ENCODE measurements at places on chromosomes 7 and 10.

DNA sequence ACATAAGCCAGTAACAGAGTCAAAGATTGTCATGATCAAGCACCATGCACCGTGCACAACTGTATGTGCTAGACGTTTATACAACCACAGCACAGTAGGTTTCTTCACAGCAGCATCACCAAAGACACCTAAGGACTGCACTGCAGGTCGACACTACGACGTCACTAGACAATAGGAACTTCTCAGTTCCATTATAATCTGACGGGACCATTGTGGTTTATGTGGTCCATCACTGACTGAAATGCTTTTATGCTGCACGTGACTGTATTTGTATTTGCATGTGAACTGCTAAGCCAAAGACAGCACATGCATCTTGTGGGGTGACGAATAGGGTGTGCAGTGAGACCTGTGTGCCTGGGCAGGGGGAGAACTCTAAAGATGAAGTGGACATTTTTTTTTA, 164.9 kb downstream of the PARD3 start:
- no peak overlapping the region for H3K4me3 ChIP-seq
- H3K27ac ChIP-seq = no peak overlapping the region
- no peaks in the 10 kb centered on the region for H3K4me1 ChIP-seq
- H3K27me3 ChIP-seq = no peaks in the 10 kb centered on the region

GRCh38 chr10:91907914-91908336, 1.4 kb downstream of the FGFBP3 start:
- peak overlapping the region; percentile 74 for H3K27ac ChIP-seq
- no peaks in the 10 kb centered on the region for H3K4me1 ChIP-seq
- H3K4me3 ChIP-seq = peak overlapping the region; percentile 70
- no peaks in the 10 kb centered on the region for H3K36me3 ChIP-seq

DNA sequence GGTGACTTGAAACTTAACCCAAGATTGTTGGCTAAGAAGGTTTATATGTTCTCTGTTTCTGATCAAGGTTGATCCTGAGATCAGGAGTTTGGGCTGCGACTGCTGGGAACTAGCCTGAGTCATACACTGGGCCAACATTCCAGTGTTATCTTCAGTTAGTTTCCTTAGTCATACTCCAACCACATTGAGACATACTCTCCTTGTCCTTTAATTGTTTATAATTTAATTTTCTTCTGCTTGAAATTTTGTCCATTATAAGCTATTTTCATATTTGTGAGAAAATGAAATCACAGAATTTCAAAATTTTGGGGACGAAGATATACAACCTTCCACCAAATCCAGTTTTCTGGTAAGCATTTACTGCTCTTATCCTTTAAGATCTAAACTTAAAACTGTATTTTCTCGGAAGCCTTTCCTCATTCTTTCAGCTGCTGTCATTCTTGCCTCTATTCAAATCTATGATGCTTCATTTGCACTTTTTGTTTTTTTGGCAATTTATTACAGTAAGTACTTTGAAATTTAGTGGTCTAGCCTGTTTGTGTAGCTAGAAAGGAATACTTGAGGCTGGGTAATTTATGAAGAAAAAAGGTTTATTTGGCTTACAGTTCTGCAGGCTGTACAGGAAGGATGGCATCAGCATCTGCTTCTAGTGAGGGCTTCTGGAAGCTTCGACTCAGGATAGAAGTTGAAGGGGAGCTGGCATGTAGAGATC, 63.4 kb upstream of the POT1 start:
- no peak overlapping the region for H3K27ac ChIP-seq
- no peaks in the 10 kb centered on the region for H3K4me1 ChIP-seq
- no peak overlapping the region for H3K4me3 ChIP-seq
- no peaks in the 10 kb centered on the region for H3K36me3 ChIP-seq
- no peaks in the 10 kb centered on the region for H3K27me3 ChIP-seq

- no peak overlapping the region for H3K27ac ChIP-seq
- no peaks in the 10 kb centered on the region for H3K27me3 ChIP-seq
- no peak overlapping the region for H3K4me3 ChIP-seq
- no peaks in the 10 kb centered on the region for H3K36me3 ChIP-seq
- DNase-seq = no peak
Observed at GRCh38 chr10:117470733-117471132, 71.8 kb upstream of the EMX2 start.

GRCh38 chr7:40733578-40733977, 598.8 kb downstream of the SUGCT start:
- H3K27me3 ChIP-seq = no peaks in the 10 kb centered on the region
- no peaks in the 10 kb centered on the region for H3K4me1 ChIP-seq
- no peaks in the 10 kb centered on the region for H3K36me3 ChIP-seq
- no peak for DNase-seq
- no peak overlapping the region for H3K4me3 ChIP-seq

- H3K4me1 ChIP-seq = no peaks in the 10 kb centered on the region
- no peaks in the 10 kb centered on the region for H3K36me3 ChIP-seq
Observed at GRCh38 chr7:69889338-69889975, 291.2 kb downstream of the AUTS2 start.

- no peaks in the 10 kb centered on the region for H3K36me3 ChIP-seq
- H3K27ac ChIP-seq = no peak overlapping the region
- no peaks in the 10 kb centered on the region for H3K27me3 ChIP-seq
- peaks cover 10% of the 10 kb centered on the region for H3K4me1 ChIP-seq
Observed at GRCh38 chr7:1033546-1034145, 10.7 kb upstream of the GPR146 start.

GRCh38 chr10:111705021-111705420, 478.5 kb downstream of the GPAM start:
- H3K4me3 ChIP-seq = no peak overlapping the region
- H3K27me3 ChIP-seq = no peaks in the 10 kb centered on the region
- H3K27ac ChIP-seq = no peak overlapping the region
- no peaks in the 10 kb centered on the region for H3K4me1 ChIP-seq
- DNase-seq = no peak
- H3K36me3 ChIP-seq = no peaks in the 10 kb centered on the region

DNA sequence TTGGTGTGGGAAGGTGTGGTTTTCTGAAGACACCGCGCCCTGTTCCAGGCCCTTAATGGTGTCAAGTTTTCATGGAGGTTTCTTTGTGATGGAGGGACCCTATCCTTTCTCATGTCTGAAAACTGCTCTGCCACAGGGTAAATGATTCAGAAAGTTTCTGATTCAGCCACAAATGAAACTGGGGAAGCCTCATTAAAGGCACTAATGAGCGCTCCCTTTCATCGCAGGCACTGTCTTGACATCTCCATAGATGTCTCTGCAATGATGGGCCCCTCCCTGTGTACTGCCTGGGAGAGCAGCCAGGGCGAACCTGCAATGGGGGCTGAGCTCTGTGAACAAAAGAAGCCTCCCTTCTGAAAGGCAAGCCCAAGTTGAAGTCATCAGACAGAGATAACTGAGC, 355.3 kb downstream of the PRPF18 start:
- no peaks in the 10 kb centered on the region for H3K36me3 ChIP-seq
- no peaks in the 10 kb centered on the region for H3K4me1 ChIP-seq
- H3K4me3 ChIP-seq = no peak overlapping the region
- DNase-seq = no peak

GRCh38 chr10:82335831-82336230, 460.8 kb downstream of the NRG3 start:
- no peaks in the 10 kb centered on the region for H3K27me3 ChIP-seq
- H3K4me1 ChIP-seq = no peaks in the 10 kb centered on the region
- H3K27ac ChIP-seq = no peak overlapping the region
- no peak for DNase-seq
- no peaks in the 10 kb centered on the region for H3K36me3 ChIP-seq
- H3K4me3 ChIP-seq = no peak overlapping the region

DNA sequence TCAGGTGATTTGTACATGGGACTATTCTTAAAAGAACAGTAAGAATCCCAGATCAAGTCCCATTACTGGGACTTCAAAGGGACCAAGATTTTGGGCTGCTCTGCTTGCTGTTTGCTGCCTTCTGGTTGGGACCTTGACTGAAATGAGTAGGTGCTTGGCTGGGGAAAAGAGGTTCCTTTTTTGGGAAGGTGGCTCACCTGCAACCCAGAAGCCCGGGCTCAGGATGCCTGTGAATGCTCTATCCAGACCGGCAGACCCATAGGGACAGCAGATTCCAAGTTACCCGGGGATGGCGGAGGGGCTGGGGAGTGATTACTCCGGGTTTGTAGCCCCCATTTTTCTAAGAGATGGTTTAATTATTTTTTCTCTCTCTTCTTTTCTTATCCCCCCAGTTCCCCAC, 104.0 kb downstream of the CPXM2 start:
- no peak overlapping the region for H3K27ac ChIP-seq
- H3K4me1 ChIP-seq = no peaks in the 10 kb centered on the region
- no peaks in the 10 kb centered on the region for H3K27me3 ChIP-seq
- H3K4me3 ChIP-seq = no peak overlapping the region
- no peak for DNase-seq

DNA sequence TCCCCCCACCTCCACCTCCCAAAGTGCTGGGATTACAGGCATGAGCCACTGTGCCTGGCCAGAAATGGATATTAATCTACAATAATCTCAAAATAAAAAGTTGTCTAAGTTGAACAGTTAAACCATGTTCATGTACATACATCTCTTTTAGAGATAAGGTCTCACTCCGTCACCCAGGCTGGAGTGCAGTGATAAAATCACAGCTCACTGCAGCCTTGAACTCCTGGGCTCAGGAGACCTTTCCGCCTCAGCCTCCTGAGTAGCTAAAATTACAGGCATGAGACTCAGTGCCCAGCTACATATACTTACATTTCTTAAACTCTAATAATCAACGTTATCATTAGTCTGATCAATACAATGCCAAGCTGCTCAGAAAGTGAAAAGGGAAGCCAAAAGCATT, 36.2 kb downstream of the VSTM4 start:
- H3K4me1 ChIP-seq = peaks cover 65% of the 10 kb centered on the region
- DNase-seq = no peak
- peak overlapping the region; percentile 7 for H3K27ac ChIP-seq
- H3K27me3 ChIP-seq = no peaks in the 10 kb centered on the region
- H3K36me3 ChIP-seq = peaks cover 12% of the 10 kb centered on the region
- H3K4me3 ChIP-seq = no peak overlapping the region

- H3K36me3 ChIP-seq = peaks cover 19% of the 10 kb centered on the region
- no peaks in the 10 kb centered on the region for H3K27me3 ChIP-seq
- no peak for DNase-seq
- H3K4me1 ChIP-seq = no peaks in the 10 kb centered on the region
Observed at GRCh38 chr7:6182993-6183392, 89.4 kb downstream of the CYTH3 start.

DNA sequence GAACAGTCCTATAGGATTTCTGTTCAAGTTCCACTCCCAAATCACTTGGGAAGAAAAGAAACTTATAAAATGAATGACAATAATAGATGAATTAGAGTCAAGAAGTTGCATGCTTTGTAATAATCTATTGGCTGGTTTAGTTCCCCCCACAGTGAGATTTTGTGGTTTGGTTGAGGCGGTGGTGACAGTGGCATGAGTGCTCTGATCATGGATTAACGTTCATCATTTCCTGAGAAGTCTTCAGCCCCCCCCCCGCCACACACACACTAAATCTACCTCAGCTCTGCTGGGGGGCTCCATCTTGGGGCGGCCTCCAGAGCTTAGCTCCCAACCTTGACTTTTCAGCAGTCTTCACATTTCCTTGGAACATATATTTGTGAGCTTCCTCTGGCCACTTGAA, 121.7 kb downstream of the ABCA13 start:
- no peak overlapping the region for H3K4me3 ChIP-seq
- H3K27me3 ChIP-seq = no peaks in the 10 kb centered on the region
- no peak for DNase-seq
- H3K36me3 ChIP-seq = no peaks in the 10 kb centered on the region
- no peak overlapping the region for H3K27ac ChIP-seq

Data from right atrium auricular region (tissue), 2 donors.